H9 (cell line): ENCODE measurements at places on chromosomes 13 and 19. TPM values are rescaled to one million over a fixed set of nuclear protein-coding genes. Genes with fewer than 3 reads are reported as not detected.

DNA sequence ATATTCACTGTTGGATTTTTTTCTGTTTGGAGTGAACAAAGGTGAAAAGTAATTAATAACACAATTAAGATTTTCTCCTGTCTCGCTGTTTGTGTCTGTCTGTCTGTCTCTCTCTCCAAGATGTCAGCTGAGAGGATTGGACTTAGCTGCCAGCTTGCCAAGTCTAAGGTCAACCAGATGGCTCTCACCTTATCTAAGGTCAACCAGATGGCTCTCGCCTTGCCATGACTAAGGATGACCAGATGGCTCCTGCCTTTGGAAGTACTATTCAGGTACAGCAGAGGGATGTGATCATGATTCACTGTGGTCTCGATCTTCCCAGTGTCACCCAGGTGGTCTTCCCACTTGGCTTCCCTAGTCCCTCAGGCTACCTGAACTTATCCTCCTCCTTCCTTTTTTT is 1436.4 kb downstream of the UQCRFS1 start:
- H3K4me3 ChIP-seq: no peak overlapping the region
- no peak overlapping the region for H3K27ac ChIP-seq
- H3K27me3 ChIP-seq: peaks cover 11% of the 10 kb centered on the region; the same call in 1 of the 2 replicates
- H3K36me3 ChIP-seq: peaks cover 76% of the 10 kb centered on the region
- H3K4me1 ChIP-seq: no peaks in the 10 kb centered on the region

RDH8 gene
- total RNA-seq: 0.13 TPM in 1 of 2 replicates, not detected in the other

DNA sequence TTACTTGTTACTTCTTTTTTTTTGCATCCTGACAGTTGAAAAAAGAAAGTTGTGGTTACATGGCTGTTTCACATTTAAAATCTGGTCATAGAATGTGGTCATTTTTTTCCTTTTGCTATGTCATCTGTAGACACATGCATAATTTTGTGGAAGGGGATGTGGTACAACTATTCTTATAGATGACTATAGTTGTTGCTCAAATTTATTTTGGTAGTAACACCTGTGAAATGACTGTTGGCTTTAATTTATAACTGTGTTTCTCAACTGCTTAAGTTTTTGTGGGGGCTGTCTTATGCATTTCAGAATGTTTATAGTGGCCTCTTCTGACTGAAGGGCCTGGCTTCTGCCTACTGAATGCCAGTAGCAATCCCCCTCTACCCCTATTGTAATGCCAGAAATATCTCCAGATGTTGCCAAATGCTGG is 130.5 kb downstream of the PAN3 start:
- H3K4me3 ChIP-seq: no peak overlapping the region
- H3K4me1 ChIP-seq: no peaks in the 10 kb centered on the region
- H3K36me3 ChIP-seq: peaks cover 51% of the 10 kb centered on the region
- DNase-seq: no peak

SLC10A2 gene
- total RNA-seq: not detected in 2 replicates

DNA sequence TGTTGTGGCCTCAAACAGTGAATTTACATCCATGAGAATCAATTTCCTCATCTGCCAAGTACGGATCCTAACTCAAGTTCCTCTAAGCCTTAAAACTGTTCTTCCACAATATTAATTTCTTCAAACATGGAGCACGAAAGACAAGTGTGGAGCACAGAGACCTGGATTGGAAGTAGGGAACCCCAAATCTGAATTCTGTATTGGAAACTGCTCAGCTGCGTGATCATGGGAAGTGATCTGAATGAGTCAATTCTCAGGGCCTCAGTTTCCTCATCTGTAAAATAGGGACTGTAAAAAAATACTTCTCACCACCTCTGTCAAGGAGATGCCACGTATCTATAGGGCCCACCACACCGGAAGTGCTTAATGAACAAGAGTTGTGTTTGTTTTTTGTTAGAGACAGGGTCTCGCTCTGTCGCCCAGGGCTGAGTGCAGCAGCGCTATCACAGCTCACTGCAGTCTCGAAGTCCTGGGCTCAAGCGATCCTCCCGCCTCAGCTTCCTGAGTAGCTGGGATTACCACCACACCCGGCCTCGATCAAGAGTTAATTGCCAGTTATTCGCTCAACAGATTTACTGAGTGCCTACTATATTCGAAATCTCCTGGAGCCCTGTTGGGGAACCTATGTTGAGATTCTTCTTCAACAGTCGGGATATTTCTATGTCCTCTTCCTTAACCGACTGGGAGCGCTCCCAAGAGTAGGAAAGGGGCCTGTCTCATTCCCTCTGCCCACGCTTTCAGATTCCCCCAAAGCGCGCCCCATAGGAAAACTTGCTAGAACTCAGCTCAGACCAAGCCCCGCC is 1.6 kb downstream of the SERTAD3 start:
- H3K4me1 ChIP-seq: no peaks in the 10 kb centered on the region
- no peak overlapping the region for H3K27ac ChIP-seq
- H3K27me3 ChIP-seq: no peaks in the 10 kb centered on the region
- H3K4me3 ChIP-seq: peak overlapping the region; percentile 91
- H3K36me3 ChIP-seq: peaks cover 23% of the 10 kb centered on the region
- DNase-seq: no peak

DNA sequence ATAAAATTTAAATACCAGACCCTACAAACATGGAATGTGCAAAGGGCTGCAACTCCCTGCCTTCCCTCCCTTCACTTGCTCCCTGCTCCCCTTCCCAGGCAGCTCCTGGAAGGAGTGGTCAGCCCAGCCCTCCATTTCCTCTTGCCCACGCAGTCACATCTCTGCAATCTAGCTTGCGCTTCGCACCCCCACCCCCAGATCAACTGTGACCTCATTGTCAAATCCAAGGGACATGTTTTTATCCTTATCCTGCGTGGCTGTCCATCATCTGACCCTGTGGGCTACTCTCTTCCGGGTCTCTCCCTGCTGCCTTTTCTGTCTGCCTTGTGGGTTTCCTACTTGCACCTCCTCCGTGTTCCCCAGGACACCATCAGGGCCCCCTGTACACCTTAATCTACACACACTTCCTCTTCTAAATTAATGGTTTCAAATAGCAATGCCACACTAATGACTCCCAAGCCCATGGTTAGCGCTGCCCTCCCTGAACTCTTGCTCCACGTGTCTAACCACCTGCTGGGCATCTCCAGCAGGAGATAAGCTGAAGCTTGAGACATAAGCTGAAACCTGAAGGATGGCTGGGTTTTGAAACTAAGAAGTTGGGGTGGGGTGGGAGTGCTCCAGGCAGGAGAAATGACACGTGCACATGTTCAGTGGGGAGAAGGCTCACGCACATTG is 118.3 kb downstream of the USP12 start:
- H3K27me3 ChIP-seq: no peaks in the 10 kb centered on the region
- DNase-seq: no peak
- no peak overlapping the region for H3K4me3 ChIP-seq
- no peaks in the 10 kb centered on the region; the same call in 2 of the 3 replicates for H3K36me3 ChIP-seq
- no peaks in the 10 kb centered on the region for H3K4me1 ChIP-seq

CHST8 gene
- 4.9 and 5.1 TPM in 2 replicates for total RNA-seq

- peaks cover 6% of the 10 kb centered on the region for H3K4me1 ChIP-seq
- peak; percentile 82 for DNase-seq
- peak overlapping the region; percentile 2 for H3K27ac ChIP-seq
- peaks cover 10% of the 10 kb centered on the region for H3K36me3 ChIP-seq
These were observed 1.1 kb downstream of the ADAMTS10 start for GRCh38 chr19:8609279-8610040.

DNA sequence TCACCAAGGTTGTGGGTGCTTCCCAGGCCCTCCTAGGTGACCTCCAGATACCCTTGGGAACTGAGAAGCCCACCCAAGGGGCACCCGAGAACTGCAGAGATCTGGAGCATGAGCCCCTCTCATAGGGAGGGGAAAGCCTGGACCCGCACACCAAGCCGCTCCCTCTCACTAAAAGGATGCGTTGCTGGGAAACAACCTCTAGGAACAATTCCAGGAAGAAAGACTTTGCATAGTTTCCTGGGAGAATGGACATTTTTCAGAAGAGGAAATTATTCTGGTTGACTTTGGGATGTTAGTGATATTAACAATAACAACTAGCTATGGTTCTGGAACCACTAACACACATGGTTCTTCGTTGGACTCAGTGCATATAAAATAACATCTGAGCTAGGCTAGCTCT is 64.6 kb downstream of the SLC7A1 start:
- H3K36me3 ChIP-seq: peaks cover 31% of the 10 kb centered on the region
- no peaks in the 10 kb centered on the region for H3K4me1 ChIP-seq
- H3K27ac ChIP-seq: no peak overlapping the region
- no peak for DNase-seq
- H3K27me3 ChIP-seq: no peaks in the 10 kb centered on the region

DNA sequence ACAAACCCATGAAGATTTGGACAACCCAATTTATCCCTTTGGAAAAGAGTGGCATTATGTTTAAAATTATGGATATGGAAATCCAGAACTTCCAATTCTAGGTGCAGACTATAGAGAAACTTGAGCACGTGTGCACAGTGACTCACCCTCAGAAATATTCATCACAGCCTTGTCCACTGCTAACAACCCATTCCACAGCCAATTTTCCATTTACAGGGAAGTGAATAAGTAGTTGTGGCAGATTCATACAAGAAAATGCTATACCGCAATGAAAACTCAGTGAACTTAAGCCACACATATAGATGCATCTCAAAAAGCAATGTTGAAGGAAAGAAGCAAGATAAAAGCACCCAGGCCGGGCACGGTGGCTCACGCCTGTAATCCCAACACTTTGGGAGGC is 133.3 kb downstream of the USP12 start:
- no peaks in the 10 kb centered on the region for H3K4me1 ChIP-seq
- DNase-seq: no peak
- no peaks in the 10 kb centered on the region for H3K36me3 ChIP-seq
- no peak overlapping the region for H3K27ac ChIP-seq
- H3K27me3 ChIP-seq: no peaks in the 10 kb centered on the region
- H3K4me3 ChIP-seq: no peak overlapping the region

DNA sequence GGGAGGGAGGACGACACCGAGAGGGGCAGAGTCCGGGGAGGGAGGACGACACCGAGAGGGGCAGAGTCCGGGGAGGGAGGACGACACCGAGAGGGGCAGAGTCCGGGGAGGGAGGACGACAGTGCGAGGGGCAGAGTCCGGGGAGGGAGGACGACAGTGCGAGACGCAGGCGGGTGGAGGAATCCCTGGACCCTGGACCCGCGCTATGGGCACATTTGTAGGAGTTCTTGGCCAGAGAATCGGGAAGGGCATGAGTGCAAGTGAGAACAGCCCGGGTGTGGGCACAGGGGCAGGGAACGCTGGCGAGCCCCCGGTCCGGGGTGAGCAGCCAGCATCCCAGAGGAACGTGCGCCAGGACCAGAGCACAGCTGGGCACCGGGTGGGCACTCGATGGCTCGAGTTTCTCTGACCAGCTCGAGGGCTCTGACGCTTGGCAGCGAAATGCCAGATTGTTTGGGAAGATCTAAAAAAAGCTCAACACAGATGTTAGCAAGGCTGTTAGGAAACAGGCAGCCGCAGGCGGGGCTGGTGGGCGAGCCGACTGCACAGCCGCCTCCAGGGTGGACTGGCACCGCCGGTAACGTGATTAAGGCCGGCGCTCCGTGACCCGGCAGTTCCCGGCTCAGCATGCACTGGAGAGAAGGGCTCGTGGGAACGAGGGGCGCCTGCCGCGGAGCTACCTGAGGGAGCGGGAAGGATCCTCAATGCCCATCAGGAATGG is 17.9 kb upstream of the C2CD4C start:
- no peaks in the 10 kb centered on the region; the same call in 1 of the 2 replicates for H3K27me3 ChIP-seq
- H3K4me3 ChIP-seq: no peak overlapping the region
- no peak for DNase-seq

- peak; percentile 61 for DNase-seq
- H3K4me3 ChIP-seq: no peak overlapping the region
- H3K27me3 ChIP-seq: no peaks in the 10 kb centered on the region
- H3K27ac ChIP-seq: no peak overlapping the region
These were observed 14.0 kb upstream of the RAB20 start for GRCh38 chr13:110575322-110576069.

ADGRE3 gene
- total RNA-seq: not detected in 2 replicates

DNA sequence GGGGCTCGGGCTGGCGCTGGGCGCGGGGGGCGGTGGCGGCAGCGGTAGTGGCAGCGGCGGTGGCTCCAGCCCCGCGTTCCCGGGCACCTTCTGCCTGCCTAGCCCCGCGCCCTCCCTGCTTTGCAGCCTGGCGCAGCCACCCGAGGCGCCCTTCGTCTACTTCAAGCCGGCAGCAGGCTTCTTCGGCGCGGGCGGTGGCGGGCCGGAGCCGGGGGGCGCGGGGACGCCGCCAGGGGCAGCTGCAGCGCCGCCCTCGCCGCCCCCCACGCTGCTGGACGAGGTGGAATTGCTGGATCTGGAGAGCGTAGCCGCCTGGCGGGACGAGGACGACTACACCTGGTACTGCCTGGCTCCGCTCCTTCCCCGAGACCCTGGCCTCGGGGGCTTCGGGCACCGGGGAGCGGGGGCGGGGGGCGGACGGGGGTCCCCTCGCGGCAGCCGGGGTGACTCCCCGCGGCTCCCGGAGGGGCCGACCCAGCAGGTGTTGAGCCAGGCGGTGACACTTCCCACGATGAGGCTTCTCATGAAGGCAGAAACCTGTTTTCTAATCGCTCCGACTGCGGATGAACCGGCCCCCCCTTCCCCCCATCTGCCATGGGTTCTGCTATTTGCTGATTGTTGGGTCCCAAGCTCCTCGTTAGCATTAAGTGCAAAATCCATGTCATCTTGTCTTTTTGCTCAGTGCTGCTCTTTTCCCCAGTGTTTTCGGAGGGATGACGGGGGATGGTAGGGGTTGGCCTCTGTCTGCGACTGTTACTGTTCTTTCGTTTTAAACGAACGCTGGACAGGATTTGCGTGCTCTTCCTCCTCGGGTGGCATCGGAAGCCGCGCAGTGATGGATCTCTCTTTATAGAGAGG is 943 bp downstream of the SLAIN1 start:
- no peaks in the 10 kb centered on the region for H3K27me3 ChIP-seq
- H3K36me3 ChIP-seq: peaks cover 3% of the 10 kb centered on the region; the same call in 1 of the 2 replicates
- no peak overlapping the region for H3K27ac ChIP-seq
- peaks cover 2% of the 10 kb centered on the region; the same call in 1 of the 2 replicates for H3K4me1 ChIP-seq

GRCh38 chr19:4867534-4868285 is at the start of gene PLIN3:
PLIN3 (minus strand) TSS chr19:4867667; CDS start chr19:4861394, 6,273 bp downstream.
- H3K4me1 ChIP-seq: 0 out of 2 replicates have a peak, but pooled peaks cover 5% of the 10 kb centered on the region
- H3K36me3 ChIP-seq: peaks cover under 1% of the 10 kb centered on the region; the same call in 1 of the 2 replicates
- DNase-seq: peak; percentile 96
- no peak within 1 kb of the TSS for H3K27ac ChIP-seq
- peak within 1 kb of the TSS; percentile 75 for H3K4me3 ChIP-seq
- no peaks in the 10 kb centered on the region for H3K27me3 ChIP-seq

GRCh38 chr19:8308891-8309291 is 733 bp upstream of the CD320 start:
- no peak for DNase-seq
- no peaks in the 10 kb centered on the region for H3K4me1 ChIP-seq
- H3K36me3 ChIP-seq: peaks cover 32% of the 10 kb centered on the region

DNA sequence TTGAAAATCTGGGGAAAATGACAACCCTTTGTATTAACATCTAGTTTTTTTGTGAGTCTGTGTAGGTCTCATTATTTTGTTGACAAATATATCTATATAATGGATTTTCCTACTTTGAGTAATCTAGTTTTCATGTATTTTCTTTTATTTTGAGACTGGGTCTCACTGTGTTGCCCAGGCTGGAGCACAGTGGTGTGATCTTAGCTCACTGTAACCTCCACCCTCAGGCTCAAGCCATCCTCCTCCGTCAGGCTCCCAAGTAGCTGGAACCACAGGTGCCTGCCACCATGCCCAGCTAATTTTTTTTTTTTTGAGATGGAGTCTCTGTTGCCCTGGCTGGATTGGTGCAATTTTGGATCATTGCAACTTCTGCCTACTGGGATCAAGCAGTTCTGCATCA is 9.2 kb downstream of the ZNF525 start:
- H3K4me1 ChIP-seq: no peaks in the 10 kb centered on the region; the same call in 1 of the 2 replicates
- no peaks in the 10 kb centered on the region for H3K27me3 ChIP-seq
- no peak for DNase-seq
- H3K36me3 ChIP-seq: peaks cover 77% of the 10 kb centered on the region
